ENCODE measurements at places on chromosomes 11 and 22.
A peak's percentile ranks its signal among the peaks of the same experiment; 100 is the strongest.

DNA sequence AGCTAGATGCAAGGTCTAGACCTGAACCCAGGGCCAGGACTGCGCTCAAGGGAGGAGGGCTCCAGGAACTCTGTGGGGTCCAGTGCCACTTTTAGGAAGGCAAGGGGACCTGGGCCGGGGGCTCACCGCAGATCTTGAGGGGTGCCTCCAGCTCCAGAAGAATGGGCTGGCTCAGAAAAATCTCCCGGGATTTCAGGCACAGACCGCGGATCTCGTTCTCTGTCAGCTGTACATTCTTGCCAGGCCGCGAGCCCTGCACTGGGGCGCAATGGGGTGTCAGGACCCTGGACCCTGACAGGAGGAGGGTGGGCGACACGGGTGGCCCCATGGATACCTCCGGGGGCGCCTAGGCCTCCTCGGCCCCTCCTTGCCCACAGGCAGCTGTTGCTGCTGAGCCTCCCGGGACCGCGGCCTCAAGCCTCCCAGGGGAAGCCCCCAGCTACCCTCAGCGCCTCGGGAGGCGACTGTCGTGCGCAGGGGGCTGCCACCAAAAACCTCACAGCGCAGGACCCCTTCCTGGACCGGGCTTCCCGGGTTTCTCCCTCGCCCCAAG lies 640 bp downstream of the PPP1CA start:
- no peak for DNase-seq

DNA sequence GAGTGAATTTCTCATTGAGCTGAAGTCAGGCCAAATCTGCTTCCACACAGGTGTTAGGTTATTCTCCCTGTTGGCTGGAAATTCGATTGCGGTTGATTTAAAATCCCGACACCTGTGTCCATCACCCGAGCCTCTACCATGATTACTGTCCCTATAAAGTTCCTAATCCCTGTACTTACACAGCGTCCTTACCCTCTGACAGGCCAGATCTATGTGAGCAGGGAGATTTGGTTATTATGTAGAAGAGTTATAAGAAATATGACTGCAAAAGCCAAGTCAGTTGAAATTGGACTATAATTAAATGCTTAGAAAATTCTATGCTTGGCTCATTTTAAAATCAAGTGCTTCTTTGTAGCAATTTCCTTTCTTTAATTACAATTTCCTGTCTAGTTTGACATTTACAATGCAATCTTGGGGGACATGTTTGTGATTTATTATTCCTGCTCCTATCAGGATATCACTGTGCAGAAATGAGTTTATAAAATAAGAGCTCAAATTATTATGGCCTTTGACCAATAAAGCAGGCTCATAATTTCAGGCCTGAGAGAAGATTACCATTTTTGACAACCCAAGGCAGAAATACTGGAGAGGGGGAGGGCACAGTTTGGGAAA lies 32.5 kb upstream of the LMO1 start:
- DNase-seq = no peak

DNA sequence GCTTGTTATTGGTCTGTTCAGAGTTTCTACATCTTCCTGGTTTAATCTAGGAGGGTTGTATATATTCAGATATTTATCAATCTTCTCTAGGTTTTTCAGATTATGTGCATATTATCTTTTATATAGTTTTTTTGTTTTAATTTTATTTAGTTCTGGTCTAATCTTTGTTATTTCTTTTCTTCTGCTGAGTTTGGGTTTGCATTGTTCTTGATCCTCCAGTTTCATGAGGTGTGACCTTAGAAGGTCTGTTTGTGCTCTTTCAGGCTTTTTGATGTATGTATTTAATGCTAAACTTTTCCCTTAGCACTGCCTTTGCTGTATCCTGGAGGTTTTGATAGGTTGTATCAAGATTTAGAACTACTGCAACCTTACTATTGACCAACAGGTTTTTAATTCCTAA lies 117.7 kb downstream of the VPREB1 start:
- DNase-seq = no peak

GRCh38 chr22:45329530-45329936 lies 19.8 kb downstream of the FAM118A start:
- DNase-seq = no peak

DNA sequence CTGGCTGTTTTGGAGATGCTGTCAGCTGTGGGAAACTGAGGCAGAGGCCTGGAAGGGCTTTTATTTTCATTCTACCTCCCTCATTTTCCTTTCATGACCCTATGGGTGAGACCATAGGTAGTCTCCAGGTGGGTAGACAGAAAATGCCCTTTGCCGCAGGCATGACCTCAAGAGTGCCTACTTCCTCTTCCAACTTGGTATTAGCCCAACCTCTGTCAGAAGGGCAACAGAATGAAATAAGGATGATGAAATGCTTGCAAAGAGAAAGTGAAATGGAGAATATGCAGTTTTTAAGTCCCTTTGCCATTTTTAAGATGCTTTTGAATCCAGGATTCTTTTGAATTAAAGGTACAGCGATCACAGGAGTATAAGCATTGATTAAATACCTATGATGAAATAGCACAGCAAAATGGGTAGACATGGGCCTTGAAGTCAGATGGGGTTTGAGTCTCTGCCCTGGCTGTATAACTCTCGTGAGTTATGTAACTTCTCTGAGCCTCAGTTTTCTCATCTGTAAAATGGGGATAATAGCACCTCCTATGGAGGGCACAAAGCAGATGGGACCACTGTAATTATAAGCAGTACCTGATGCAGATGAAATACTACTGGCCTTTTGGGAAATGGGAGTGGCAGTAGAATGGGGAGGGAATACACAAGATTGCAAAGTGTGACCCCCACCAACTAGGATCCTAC lies 3.7 kb downstream of the ASPHD2 start:
- no peak for DNase-seq

DNA sequence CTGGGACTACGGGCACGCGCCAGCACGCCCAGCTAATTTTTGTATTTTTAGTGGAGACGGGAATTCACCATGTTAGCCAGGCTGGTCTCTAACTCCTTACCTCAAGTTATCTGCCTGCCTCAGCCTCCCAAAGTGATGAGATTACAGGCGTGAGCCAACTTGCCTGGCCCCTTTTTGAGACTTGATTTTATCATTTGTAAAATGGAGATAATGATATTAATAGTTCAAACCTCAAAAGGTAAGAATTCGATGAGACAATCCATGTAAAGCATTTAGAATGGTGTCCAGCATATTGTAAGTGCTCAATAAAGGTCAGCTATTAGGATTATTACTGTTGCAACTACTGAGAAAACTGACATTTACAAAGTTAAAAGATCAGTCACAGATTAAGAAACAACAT lies 2.7 kb upstream of the BACE1 start:
- DNase-seq = no peak

DNA sequence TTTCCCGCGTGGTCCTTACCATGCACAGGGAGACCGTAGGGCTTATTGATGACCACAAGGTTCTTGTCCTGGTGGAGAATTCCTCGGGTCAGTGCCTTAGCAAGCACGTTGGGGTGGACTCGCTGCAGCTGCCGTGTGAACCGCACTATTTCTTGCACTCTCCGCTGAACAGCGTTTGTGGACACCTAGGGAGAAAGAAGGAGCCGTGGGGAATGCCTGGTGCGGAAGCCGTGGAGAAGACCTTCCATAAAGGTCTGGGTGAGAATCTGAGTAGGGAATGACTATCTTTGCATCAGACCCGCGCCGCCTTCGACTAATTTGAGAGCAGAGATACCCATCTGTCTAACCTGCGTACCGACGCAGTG lies 597 bp downstream of the RPUSD4 start:
- DNase-seq = no peak

DNA sequence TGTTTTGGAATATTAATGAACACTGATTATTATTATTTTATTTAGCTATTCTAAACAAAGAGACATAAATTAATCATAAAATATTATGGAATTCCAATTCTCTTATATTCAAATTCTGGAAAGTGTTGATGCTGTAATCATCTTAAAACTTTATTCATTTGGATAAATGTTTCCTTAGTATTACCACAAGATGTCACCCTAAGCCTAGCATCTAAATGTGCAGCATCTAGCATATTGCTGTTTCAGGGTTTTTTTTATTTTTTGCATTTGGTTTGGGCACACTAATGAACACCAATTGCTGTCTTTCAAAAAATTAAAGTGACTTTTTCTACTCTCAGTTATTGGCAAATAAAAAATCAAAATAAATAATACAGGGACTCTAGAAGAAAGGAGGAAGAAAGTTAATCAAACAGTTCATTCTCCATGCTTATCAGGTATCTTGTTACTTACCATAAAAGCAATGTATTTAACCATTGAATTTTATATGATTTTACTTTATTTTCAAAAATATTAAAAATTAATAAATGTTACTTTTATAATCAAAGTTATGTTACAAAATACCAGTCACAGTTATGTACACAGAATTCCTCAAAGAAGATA lies 31.8 kb downstream of the DLG2 start:
- no peak for DNase-seq

- no peak for DNase-seq
These were observed 77.3 kb upstream of the ANO5 start for GRCh38 chr11:22115470-22116029.

DNA sequence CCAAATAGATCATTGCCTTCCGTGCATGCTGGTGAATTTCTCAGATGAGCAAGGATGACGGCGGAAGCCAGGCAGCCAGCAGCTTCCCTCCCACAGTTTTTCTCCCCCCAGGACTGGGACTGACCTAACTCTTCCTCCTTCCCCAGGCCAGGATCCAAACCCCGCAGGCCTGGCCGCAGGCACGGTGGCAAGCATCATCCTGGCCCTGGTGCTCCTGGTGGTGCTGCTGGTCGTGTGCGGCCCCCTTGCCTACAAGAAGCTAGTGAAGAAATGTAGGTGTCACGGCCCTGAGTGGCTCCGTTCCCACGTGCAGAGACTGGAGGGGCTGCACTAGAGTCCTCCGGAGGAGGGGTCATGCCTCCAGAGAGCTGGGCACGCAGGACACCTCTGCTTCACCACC lies 20.5 kb downstream of the CD5 start:
- DNase-seq = no peak

- no peak for DNase-seq
These were observed 1180.8 kb downstream of the JRKL start for GRCh38 chr11:97570636-97571035.

GRCh38 chr11:36364551-36365325 lies 68.7 kb downstream of the PRR5L start:
- no peak for DNase-seq

DNA sequence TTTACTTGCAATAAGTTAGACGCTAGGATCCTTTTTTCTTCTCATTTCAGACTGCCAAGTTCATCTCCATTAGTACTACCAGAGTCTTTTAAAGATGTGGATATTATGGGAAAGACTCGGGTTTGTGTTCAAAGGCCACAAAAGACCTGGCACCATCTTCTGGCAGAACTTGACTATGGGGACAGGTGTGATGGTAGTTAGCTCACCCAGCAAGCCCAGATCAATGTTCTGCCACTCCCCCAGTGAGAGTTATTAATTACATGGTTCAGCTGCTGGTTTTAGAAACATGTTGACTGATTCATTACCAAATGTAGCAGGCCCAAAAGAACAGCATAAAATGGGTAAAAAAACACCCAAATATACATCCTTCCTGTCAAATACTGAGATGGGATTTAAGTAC lies 333.5 kb upstream of the PITPNB start:
- DNase-seq = no peak

- peak; percentile 36 for DNase-seq
These were observed at the start of gene NCR3LG1 for GRCh38 chr11:17351510-17352176. NCR3LG1 (plus strand) TSS chr11:17351800; CDS start chr11:17351970, 170 bp downstream.

DNA sequence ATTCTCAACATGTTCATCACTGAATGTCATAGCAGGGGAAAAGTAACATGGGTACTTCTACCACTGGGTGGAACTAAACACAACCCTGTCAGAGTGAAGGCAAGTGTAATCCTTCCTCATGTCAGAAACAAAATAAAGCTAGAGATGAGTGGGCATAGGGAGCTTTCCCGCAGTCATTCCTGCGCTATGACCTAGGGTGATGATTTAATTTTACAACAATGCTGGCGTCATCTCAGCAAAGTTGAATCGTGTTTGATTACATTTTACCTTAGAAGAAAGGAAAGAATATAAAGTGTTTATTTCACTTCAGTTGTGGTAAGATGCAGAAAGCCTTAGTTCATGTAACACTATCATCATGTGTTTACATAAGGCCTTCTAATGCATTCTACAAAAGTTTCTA lies 355.6 kb downstream of the METTL15 start:
- DNase-seq = no peak

GRCh38 chr11:1076061-1076665 lies 1.5 kb downstream of the MUC2 start:
- no peak for DNase-seq

DNA sequence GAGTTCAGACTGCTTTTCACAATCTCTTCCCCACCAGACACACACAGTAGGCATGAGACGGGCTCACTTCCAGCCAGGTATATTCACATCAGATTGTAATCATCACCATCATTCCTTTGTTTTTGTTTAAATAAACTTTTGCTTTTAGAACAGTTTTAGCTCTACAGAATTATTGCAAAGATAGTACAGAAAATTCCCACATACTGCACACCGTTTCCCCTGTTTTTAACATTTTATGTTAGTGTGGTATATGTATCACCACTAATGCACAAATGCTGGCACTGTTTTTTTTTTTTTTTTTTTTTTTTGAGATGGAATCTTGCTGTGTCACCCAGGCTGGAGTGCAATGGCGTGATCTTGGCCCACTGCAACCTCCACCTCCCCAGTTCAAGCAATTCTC lies 83.3 kb upstream of the ANO1 start:
- DNase-seq = no peak

- no peak for DNase-seq
These were observed 18.4 kb downstream of the TECTA start for GRCh38 chr11:121119440-121119839.

DNA sequence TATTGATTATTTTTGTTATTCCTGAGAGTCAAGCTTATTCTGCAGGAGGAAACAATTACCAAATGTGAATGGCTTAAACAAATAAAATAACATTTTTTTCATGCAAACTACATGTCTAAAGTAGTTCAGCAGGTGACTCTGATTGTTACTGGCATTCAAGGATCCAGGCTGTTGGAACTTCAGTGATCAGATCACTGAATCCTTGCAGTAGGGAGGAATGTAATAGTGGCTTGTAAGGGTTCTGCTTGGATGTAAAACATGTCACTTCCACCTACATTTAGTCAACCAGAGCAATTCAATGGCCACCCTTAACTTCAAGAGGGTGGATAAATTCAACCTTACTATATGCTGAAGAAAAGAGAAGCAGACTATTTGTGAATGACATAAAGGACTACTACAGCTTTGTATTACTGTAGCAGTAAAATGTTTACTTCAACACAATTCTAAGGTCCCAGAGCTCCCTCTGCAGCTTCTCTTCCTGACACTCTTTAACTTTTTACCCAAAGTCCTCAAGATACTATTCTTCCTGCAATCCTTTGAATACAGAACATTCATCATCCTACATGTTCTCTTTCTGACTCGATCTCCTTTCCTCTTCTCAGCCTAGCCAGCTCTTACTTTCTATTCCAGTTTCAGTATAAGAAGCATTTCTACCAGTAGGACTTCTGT lies 284.0 kb downstream of the LRRC4C start:
- no peak for DNase-seq

- peak; percentile 65 for DNase-seq
These were observed 55.7 kb downstream of the CD82 start for GRCh38 chr11:44621140-44621681.

- DNase-seq = no peak
These were observed 679.4 kb upstream of the KIRREL3 start for GRCh38 chr11:127679816-127680545.

- no peak for DNase-seq
These were observed 12.3 kb upstream of the MPEG1 start for GRCh38 chr11:59225017-59225416.

Measured in stimulated activated CD4-positive, alpha-beta T cell treated with anti-CD3 and anti-CD28 coated beads, Interleukin-4, amount 100 ng/mL, for 48 hours (primary cell).